Hippocampal formation (tissue), 2 donors: ENCODE measurements at places on chromosomes 1 and 21.

DNA sequence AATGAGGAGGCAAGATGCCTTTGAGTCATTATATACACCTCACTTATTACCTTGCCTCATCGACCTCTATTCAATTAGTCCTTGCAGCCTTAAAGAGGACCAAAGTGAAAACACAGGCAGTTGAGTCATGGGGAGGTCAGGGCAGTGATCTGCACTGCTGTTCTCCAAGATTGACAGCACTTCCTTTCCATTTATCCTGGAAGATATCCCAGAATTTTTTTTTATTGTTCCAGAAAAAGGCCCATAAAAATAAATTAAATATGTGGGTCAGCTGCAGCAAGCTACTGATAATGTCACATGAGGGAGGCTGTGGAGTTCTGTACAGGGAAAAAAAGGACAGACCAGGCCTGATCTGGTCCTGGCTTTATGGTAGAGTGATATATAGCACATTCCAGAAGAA lies 33.2 kb upstream of the CDC42BPA start:
- no peak for DNase-seq

DNA sequence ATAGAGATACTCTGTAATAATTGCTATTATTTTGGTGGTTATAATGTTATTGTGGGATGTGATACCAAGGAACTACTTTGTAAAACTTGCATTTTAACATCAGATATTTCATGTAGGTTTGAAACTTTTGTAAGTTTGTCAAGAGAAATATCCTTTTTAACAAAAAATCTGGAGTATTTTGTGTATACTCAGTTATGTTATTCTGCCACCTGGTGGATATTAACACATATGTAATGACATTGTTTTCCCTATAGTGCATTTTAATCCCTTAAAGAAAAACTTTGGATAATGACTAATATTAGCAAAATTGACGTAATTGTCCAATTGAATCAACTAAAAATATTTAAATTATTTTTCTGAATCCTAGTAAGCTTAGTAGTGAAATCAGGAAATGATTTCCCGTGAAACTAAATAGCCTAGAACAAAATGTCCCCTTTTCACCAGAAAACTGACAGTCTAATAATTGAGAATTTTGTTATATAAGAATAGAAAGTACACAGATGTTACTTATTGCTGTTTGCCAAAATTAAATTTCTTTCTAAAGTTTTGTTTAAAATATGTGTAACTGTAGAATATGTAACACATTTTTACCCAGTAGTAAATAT lies 39.6 kb downstream of the KCTD3 start:
- DNase-seq = no peak

DNA sequence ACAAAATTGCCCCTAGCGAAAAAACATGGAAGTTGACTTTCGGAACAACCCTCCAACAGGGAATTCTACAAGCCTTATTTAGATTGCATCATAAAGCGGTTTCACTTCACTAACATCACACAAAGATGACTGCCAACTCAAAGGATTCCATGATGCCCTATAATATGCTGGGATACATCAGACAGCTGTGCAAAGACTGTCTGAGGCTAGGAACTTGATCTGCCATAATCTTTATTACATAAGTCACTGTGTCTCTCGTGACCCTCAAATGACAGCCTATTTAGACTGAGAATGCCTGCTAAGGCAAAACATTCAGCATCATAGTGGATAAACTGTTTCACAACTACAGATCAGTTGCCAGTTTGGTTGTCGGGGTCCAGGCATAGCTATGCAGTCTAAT lies 23.8 kb downstream of the FH start:
- no peak for DNase-seq

DNA sequence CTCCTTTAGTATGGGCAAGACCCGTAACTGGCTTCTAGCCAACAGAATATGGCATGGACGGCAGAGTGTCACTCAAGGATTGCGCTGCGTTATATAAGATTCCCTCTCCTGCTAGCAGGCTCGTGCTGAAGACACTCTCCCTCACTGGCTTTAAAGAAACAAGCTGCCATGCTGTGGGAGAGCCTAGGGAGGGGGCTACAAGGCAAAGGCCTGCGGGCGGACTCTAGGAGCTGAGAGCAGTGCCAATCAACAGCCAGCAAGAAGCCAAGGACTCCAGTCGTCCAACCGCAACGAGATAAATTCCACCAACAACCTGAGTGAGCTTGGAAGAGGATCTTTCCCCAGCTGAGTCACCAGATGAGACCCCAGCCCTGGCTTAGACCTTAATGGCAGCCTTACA lies 45.9 kb upstream of the GPR157 start:
- DNase-seq = no peak

GRCh38 chr21:27646691-27647090 lies 679.8 kb upstream of the ADAMTS5 start:
- DNase-seq = no peak

GRCh38 chr1:150621497-150622302 lies 7.7 kb downstream of the ENSA start:
- no peak for DNase-seq

DNA sequence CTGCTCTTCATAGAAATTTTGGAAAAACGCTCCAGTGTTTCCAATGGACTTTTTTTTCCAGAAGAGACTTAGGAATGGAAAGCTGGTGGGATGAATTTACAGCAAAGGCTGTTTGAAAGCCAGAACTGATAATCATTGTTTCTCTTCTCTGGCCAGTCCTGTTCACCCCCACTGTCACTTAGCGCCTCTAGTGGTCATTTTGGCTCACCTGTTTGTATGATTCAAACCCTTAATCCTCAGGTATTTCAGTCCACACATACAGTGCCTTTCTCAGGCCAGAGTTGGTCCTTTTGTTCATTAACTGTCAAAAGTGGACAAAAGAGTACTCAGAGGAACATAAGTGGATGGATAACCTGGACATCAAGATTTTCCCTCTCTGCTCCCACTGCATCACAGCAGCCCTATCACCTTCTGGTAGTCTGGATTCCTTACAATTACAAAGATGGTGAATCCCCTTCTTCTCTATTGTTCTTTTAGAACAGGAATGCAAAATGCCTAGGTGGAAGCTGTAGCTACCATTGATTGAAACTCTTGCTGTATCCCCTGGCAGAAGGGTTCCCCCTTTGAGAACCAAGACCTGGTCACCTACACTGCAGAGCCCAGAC lies 177.6 kb upstream of the OLFM3 start:
- no peak for DNase-seq

DNA sequence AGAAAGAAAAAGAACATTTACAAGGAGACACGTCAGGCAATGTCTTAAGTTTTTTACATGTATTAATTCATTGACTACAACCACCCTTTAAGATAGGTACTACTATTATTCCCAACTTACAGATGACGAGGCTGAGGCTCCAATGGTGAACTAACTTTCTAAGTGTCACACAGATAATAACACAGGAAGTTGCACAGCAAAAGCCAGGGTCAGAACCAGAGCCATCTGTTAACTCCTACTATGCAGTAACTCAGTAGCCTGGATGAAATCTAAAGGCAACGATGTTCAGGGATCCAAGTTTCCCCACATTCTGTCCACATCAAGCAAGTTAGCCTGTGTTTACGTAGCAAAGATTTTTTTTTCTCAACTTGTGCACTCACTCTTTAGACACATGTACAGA lies 371.7 kb downstream of the PTPRC start:
- DNase-seq = no peak

DNA sequence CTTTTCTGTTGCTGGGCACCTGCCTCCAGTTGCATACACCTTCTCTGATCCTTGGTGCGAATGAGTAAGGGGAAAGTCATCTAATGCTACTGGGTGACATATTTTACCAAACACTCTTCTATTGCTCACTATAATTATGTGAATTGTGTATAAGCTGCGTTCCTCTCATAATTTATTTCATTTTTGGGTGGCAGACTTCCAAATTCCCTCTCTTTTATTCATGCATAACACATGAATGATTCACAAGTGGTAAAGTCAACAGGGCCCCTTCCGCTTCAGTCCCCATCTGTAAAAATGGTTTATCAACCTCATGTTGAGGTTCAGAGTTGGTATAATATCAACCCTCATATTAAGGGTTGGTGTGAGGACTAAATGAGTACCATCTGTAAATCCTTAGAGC lies 3.2 kb upstream of the QSOX1 start:
- DNase-seq = no peak

DNA sequence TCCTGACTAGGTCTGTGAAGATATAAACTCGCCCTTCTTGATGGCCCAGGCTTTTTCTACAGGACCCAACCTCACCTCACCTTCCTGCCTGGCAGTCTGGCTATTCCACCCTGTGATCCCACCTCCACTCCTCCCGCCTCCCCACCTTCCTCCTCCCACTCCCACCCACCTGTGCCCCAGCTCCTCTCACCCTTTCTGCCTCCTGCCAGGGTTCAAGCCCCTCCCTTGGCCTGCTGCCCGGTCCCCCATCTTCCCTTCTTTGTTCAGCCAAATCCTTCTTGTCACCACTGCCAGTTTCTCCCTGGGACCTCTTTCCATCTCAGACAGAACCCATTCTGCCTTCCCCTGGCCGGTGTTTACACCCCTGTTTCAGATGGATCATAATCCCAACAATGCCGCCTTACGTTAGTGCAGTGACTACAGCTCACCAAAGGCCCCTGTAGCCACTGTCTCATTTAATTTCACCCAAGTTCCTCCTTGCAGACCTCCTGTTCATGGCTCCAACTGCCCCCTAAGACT lies 127.5 kb upstream of the EDN2 start:
- no peak for DNase-seq

DNA sequence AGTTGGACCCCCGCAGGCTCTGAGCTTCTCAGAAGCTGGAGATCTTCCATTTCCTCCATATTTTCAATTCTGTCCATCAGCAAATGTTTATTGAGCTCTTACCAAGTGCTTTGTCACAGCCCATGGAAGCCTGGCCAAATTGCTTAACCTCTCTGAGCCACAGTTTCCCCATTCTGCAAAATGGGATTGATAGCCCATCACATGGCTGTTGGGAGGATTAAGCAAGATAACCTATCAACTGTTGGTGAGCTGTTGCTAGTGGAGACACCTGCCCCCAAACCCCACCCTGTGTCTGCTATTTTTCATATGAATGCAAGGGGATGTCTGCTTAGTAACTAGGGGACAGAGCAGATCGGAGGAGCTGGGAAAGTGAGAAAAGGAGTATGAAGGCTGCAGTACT lies 38.3 kb downstream of the CD34 start:
- no peak for DNase-seq

GRCh38 chr1:231750296-231750695 lies 123.7 kb downstream of the DISC1 start:
- DNase-seq = no peak

DNA sequence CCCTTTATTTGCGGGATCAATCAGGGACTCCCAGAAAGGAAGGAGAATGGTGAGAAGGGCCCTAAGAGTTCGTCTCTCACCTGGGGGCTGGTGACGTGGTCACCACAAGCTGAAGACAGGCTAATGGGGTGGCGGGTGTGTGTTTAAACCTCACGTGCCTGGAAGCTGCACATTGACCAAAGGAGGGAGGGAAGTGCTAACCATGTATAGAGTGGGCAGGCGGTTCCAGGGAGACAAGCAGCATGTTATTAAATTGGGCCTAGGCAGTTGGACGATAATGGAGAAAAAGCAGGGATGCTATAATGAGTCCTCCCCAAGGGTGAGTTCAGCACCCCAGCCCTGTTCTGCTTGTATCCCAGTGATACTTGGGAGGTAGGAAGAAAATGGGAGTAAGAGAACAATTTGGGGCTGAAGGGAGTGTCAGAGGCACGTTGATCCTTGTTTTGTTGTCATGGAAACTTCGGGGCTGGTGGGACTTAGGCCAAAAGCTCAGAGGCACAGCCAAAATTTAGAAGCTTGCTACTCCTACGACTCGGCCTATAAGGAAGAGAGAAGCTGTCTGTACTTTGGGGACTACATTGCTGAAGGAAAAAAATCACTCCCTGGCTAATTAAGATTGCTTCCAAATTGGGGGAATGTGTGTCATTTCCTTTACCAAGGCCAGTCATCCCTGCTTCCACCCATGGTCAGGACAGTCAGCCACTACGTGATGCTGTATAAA lies 33.2 kb upstream of the EPHA8 start:
- DNase-seq = no peak

GRCh38 chr1:108190001-108190634 lies 10.0 kb downstream of the SLC25A24 start:
- DNase-seq = no peak

GRCh38 chr1:42951588-42951987 lies 7.1 kb downstream of the SLC2A1 start:
- DNase-seq = no peak

DNA sequence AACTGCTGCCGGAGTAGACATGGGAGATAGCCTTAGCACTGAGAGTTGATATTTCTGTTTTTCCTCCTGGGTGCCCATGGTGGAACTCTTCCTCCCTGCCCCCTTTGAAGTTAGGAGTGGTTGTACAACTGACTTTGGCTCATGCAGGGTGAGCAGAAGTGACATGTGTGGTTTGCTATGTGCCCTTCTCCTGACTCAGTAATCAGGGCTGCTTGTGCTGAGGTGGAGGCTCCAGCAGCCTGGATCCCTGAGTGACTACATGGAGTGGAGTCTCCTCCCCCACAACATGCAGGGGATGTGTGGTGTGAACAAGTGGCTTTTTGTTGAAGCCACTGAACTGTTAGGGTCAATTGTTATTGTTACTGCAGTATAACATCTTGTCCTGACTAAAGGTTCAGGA lies 261.6 kb downstream of the CAMTA1 start:
- no peak for DNase-seq

DNA sequence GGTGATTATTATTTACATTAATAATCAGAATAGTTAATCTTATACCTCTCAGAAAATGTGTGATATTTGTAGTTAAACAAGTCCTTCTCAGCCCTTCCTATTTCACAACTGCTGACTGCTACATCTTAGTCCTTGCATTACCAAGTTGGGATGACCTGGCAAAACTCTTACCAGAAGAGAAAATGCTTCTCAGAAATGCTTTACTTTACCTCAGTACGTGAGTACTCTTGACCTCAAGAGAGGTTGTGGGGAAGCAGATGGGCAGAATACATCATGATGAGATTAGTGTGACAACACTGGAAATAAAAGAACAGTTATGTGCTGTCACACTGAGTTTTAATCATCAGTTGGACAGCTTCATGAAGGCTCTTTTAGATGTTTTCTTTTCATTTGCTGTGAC lies 16.2 kb downstream of the CFAP126 start:
- DNase-seq = no peak

- no peak for DNase-seq
These were observed 18.2 kb downstream of the CD34 start for GRCh38 chr1:207892764-207893163.

DNA sequence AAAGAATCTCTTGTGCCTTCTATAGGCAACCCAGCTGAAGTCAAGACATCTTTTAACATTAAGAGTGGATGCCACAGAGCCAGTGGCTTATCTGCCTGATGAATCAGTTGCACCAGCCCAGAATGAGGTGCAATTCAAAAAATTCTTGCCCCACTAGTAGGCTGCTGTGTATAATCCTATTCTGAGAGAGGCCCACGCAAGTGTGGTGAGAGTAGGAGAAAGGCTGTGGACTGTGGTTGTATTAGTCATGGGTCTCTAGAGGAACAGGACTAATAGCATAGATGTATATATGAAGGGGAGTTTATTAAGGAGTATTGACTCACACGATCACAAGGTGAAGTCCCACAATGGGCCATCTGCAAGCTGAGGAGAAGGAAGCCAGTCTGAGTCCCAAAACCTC lies 216.4 kb downstream of the LTN1 start:
- DNase-seq = no peak

- no peak for DNase-seq
These were observed 15.1 kb downstream of the SOX13 start for GRCh38 chr1:204087893-204088528.
